ENCODE measurements at places on chromosomes 16 and 17. TPM values are rescaled to one million over a fixed set of nuclear protein-coding genes. Genes with fewer than 3 reads are reported as not detected.

Gene CLEC19A
- not detected for total RNA-seq

Gene TMEM98
- total RNA-seq, result 36.5 TPM

Gene PPY
- not detected for total RNA-seq

Gene MPV17L
- 5.5 TPM for total RNA-seq

Gene FTO
- 71.2 TPM for total RNA-seq

Gene ATMIN
- total RNA-seq, result 21.3 TPM

Gene THAP11
- total RNA-seq, result 24.5 TPM

GRCh38 chr16:72023962-72024361, 15.4 kb downstream of the DHODH start:
- DNase-seq, result no peak

GRCh38 chr17:5516060-5516792, 29.9 kb downstream of the MIS12 start:
- DNase-seq, result no peak

DNA sequence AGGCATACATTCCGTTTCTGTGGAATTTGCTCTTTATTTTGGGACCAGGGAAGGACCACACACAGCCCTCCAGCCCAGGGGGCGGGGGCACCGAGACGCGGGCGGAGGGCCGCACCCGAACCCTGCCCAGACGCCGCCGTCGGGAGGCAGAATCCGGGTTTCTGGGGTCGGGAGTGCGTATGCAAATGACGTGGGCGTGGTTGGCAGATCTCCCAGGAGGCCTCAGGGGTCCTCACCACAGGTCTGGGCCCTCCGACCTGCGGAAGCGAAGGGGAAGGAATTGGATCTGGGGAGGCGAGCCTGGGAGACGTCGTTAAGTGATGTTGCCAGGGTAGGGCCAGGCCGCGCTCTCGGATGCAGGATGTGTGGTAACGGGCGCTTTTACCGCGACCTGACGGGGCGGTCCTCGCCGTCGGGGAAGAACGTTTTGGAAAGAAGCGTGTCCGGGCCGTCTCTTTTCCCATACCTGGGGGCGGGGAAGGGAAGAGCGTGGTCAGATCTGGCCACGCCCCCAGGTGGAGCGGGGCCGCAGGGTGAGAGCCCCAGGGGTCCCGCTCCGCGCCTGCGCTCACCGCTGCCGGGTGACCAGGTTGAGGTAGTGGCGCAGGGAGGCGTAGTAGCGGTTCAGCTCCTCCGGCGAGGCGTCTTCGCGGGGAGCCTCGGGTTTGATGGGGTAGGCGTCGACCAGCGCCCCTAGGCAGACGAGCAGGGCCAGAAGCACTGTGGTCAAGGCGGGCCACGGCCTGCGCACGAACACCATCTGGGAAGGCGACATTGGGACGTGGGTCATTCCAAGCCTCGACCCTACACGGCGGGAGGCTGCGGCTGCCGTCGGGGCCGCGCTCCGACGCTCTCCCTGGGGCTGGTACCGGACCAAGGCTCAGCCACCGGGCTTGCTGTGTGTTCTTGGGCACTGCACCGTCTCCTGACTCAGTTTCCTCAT, 745 bp downstream of the PYY start:
- no peak for DNase-seq

GRCh38 chr17:7631398-7632380, 1.8 kb downstream of the SHBG start:
- peak; percentile 50 for DNase-seq

DNA sequence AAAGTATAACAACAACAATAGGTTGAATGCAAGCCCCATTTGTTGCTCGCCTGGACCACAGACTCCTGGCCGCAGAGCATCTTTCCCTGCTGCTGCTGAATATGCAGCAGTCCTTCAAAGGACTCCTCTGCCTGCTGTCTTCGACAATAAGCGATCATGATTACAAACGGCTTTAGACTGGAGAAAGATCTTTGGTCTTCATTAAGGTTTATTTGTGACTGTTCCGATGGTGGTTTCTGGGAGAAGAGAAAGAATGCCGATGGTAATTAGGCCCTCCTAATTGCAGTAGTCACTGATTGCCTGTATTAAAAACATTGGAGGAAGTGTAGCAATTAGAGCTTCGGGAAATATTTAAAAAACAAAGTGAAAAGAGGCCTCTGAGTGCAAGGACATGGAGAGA, 138.2 kb downstream of the CACNG3 start:
- no peak for DNase-seq

GRCh38 chr17:14113137-14113536, 43.8 kb downstream of the COX10 start:
- no peak for DNase-seq

GRCh38 chr16:6247775-6248174, 1084.9 kb upstream of the RBFOX1 start:
- DNase-seq, result no peak

DNA sequence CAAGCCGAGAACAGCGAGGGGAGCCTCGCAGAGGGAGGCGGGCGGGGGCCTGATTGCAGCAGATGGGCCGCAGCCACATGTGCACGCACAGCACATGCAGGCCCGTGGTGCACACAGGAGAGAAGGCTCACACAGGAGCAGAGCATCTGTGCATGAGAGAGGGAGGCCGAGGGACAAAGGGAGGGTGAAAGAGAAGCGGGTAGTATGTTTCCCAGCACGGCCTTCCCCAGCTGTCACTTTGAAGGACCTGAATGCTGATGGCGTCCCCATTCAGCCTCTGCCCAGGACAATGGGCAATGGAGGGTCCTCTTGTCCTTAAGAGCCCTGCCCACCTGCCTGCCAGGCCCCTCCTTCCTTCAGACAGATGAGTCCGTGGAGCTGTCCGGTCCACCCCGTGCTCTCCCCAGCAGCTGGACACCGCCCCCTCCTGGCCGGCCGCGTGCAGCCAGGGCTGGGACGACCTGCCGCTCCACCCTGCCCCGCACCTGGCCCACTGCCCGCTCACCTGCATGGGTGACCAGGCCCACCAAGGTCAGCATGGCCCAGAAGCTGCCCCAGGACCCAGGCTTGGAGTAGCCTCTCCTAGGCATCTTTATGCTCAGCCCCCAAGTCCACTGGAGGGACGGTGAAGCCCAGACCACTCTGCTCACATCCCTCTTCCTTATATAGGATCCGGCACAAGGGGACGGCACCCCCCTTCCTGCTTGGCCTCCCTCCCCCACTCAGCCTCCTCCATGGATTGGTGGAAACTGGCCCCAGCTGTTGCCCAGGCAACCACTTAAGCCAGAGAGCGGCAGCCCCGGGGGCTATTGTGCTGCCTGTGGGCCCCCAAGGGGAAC, at the start of gene BTBD17:
TSS of gene BTBD17 (minus strand) at position 639 of the 839 bp plus-strand sequence. CDS start at position 590, 49 bp downstream.
- DNase-seq, result peak; percentile 66

- no peak for DNase-seq
Measured at GRCh38 chr17:4980644-4981216, 6.7 kb downstream of the CAMTA2 start.

- DNase-seq, result no peak
Measured at GRCh38 chr17:1011760-1012735, 15.1 kb downstream of the TIMM22 start.

- no peak for DNase-seq
Measured at GRCh38 chr16:3458852-3459361, 15.4 kb downstream of the NAA60 start.

DNA sequence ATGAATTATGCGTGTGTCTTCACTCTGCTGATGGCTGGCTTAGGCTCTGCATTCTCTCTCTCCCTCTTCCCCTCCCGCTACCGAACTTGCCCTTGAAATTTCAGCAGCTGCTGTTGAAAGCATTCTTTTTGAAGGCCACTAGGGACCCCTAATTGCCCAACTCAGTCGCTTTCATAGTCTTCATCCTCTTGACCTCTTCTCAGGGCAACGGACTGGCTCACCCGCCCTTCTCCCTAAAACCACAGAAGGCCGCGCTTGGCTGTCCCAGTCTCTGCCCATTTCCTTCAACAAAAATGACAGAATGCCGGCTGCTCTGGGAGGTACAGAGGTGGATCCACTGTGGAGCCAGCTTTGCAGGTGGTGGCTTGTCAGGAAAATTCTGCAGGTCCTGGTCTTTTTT, 21.0 kb upstream of the FMNL1 start:
- DNase-seq, result peak; percentile 42

- DNase-seq, result no peak
Measured at GRCh38 chr17:13492737-13493122, 109.0 kb downstream of the HS3ST3A1 start.

DNA sequence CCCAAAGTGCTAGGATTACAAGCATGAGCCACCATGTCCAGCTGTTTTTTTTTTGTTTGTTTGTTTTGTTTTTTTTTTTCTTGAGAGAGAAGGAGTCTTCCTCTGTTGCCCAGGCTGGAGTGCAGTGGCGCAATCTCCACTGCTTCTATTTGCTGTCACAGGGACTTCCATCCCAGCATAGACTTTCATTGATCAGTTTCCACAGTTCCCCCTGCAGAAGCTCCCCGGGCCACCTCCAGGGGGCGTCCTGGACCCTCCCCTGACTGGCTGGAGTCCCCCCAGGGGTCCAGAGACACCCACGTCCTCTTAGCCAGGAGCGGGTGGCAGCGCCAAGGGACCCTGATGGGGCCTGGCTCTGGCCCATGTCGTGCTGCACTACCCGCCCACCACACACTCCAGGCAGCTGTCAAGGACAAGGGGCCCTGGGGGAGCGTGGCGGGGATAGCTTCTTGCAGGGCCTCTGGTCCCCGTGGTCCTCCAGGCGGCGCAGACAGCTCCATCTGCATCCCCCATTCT, 3.1 kb upstream of the NPW start:
- peak; percentile 24 for DNase-seq

GRCh38 chr16:89764711-89765201, 43.4 kb downstream of the ZNF276 start:
- DNase-seq, result peak; percentile 33

DNA sequence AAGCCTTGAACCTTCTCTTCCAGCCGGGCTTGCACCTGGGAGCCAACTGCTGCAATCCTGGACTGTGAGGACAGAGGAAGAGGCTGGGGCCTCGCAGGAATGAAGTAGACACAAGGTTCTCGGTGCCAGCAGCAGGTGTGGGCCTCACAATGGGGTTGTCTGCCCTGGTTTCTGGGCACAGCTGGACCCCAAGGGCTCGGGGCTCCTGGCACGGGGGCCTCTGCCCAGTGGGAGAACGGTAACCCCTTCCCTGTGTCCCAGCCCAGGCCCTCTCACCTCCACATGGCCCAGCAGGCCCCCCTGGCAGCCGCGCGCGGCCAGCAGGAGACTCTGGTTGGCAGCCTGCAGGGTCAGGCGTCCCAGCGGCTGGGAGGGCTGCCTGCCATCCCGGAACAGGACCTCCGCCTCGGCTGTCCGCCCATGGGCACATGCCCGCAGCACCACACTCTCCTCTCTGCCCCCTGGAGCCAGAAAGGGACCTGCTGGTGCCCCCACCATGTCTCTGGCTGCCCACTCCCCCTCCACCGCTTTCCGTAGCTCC, 46.9 kb downstream of the RMI2 start:
- peak; percentile 17 for DNase-seq

DNA sequence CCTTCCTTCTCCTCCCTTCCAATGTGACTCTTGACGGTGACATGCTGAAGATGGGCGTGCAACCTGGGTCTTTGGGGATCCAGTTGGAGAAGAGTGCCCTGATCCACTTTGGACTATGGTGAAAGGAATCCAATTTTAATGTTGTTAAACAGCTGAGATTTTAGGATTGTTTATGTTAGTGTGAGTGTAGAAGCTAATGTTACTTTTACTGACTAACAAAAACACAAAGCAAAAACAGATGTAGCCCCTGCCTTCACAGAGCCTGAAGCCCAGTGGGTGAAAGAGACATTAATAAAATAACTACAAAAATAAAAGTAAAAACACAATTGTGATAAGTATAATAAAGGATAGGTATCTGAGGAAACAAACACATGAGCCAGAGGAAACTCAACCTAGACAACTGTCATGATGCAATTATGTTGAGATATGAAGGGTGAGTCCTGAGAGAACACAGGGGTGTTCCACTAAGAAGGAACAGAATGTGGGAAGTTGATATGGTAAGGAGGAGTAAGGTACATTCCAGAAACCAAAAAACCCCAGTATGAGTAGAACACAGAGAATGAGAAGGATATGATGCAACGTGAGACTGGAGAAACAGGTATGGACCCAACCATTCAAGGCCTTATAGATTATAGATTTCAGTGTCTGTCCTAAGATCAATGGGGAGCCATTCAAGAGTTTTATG, 115.1 kb upstream of the PMFBP1 start:
- DNase-seq, result no peak

DNA sequence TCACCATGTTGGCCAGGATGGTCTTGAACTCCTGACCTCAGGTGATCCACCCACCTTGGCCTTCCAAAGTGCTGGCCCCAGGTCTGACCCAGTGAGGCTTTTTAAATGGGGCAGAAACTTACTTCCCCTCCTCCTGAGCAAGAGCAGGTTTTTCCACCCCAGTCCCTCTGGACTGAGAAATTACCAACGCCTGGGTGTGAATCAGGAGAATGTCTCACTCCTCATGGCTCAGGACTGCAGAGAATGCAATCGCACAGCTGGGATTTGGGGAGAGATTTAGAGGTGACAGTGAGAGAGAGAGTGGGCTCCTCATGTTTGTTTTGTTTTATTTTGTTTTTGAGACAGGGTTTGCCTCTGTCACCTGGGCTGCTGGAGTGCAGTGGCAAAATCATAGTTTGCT, 203.6 kb downstream of the RAB11FIP4 start:
- no peak for DNase-seq

DNA sequence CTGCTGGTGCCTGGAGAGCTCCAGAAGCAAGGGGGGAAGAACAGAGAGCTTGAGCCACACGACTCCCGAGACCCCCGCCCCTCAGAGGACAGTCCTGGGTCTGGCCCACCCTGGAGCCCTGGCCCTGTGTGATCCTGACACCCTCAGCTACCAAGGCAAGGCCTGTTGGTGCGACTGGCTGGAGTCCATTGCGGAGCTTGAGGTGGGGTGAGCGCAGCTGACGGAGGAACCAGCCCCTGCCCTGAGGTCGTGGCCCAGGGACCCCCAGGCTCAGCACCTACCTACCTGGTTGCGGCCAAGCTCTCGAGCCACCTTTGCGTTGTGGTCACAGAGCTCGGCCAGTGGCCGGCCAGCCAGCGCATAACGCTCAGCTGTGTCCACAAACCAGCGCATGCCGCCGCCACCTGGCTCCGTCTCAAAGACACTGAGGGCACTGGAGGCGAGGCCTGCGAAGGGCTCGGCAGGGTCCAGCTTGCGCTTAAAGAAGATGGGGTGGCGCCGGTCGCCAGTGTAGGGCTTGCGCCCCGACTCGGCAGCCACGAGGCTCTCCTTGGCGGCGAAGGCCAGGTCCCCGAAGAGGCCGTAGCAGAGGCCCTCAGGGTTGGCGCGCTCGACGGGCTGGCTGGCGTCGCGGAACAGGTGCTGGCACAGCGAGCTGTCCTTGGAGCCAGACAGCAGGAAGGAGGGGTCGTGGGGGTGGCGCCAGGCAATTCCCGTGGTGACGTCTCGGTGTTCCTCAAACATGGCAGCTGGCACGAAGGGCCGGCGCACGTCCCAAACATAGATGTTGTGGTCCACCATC, 2.5 kb upstream of the JMJD8 start:
- no peak for DNase-seq
